A172 (cell line): ENCODE measurements at places on chromosomes 6 and 20. TPM values are rescaled to one million over a fixed set of nuclear protein-coding genes. Genes with fewer than 3 reads are reported as not detected.

The HLA-DMA gene
- total RNA-seq: 0.78 and 1.2 TPM in 2 replicates

The RWDD2A gene
- total RNA-seq: 3.7 and 4.8 TPM in 2 replicates

The TAB2 gene
- total RNA-seq: 20.9 and 26.6 TPM in 2 replicates

The STX11 gene
- 0.86 and 0.88 TPM in 2 replicates for total RNA-seq

The WFDC12 gene
- not detected in 2 replicates for total RNA-seq

The THBS2 gene
- 137 and 151 TPM in 2 replicates for total RNA-seq

The NRN1 gene
- 6.5 and 8.7 TPM in 2 replicates for total RNA-seq

The PRKN gene
- total RNA-seq: 0.41 and 0.43 TPM in 2 replicates

The JPH2 gene
- total RNA-seq: 3.1 and 4.8 TPM in 2 replicates

The GRIK2 gene
- total RNA-seq: 0.10 and 0.12 TPM in 2 replicates

The HECA gene
- 7.5 and 10.8 TPM in 2 replicates for total RNA-seq

The RHAG gene
- not detected in 2 replicates for total RNA-seq

The ABHD16B gene
- not detected in 2 replicates for total RNA-seq

The CHRNA4 gene
- total RNA-seq: 0.03 and 0.07 TPM in 2 replicates

The TMEM200A gene
- 21.9 and 23.4 TPM in 2 replicates for total RNA-seq

The PTCRA gene
- total RNA-seq: not detected in 2 replicates

The CLPSL1 gene
- total RNA-seq: not detected in 2 replicates

The BHLHE23 gene
- total RNA-seq: not detected in 2 replicates

The PHF10 gene
- 19.3 and 25.9 TPM in 2 replicates for total RNA-seq

The ZSCAN9 gene
- 14.0 and 17.0 TPM in 2 replicates for total RNA-seq

The C20orf144 gene
- total RNA-seq: 0.05 TPM in 1 of 2 replicates, not detected in the other

The AURKA gene
- 131 and 137 TPM in 2 replicates for total RNA-seq

The ULBP1 gene
- 0.07 and 0.38 TPM in 2 replicates for total RNA-seq
